ENCODE measurements at places on chromosomes 12 and 14.

- peak; percentile 74 for DNase-seq
These were observed at the start of gene SAV1 for GRCh38 chr14:50667996-50668825. TSS of gene SAV1 (minus strand) at chr14:50668306. CDS start at chr14:50667967, 339 bp downstream.

- DNase-seq: no peak
These were observed 149.3 kb downstream of the DPF3 start for GRCh38 chr14:72744416-72745120.

DNA sequence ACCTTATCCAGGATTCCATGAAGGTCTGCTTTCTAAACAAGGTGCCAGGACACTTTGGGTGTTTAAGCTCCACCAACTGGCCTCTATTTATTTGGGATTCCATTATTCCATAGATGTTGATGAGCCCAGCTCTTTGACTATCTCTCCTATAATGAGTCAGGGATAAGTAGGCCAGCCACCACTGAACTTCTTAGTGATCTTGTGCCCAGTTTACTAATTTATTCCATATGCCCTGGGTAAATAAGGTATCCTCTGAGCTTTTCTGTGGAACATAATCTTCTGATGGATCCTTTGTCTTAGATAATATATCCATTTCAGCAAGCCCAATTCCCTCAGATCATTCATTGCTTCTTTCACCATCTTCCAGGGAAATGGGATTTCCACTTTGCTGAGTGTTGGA, 535.0 kb downstream of the FOXG1 start:
- no peak for DNase-seq

DNA sequence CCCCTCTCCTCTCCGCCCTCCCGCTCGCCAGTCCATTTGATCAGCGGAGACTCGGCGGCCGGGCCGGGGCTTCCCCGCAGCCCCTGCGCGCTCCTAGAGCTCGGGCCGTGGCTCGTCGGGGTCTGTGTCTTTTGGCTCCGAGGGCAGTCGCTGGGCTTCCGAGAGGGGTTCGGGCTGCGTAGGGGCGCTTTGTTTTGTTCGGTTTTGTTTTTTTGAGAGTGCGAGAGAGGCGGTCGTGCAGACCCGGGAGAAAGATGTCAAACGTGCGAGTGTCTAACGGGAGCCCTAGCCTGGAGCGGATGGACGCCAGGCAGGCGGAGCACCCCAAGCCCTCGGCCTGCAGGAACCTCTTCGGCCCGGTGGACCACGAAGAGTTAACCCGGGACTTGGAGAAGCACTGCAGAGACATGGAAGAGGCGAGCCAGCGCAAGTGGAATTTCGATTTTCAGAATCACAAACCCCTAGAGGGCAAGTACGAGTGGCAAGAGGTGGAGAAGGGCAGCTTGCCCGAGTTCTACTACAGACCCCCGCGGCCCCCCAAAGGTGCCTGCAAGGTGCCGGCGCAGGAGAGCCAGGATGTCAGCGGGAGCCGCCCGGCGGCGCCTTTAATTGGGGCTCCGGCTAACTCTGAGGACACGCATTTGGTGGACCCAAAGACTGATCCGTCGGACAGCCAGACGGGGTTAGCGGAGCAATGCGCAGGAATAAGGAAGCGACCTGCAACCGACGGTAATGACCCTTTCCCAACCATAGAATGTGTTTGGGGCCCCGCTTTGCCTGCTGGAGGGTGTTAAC, 615 bp downstream of the CDKN1B start:
- DNase-seq: no peak

DNA sequence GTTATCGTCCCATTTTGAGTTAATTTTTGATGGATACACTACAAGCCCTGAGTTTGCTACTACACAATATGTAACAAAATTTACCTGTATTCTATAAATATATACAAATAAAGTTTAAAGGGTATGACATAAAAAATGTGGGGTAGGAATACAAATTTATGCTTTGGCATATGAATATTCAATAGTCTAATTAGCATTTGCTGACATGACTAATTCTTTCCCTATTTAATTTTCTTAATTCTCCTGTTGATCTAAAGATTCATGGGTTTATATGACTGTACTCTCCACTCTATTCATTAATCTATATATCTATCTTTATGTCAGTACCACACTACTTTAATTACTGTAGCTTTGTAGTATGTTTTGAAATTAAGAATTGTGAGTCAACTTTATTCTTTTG, 1840.7 kb upstream of the FLRT2 start:
- DNase-seq: no peak

DNA sequence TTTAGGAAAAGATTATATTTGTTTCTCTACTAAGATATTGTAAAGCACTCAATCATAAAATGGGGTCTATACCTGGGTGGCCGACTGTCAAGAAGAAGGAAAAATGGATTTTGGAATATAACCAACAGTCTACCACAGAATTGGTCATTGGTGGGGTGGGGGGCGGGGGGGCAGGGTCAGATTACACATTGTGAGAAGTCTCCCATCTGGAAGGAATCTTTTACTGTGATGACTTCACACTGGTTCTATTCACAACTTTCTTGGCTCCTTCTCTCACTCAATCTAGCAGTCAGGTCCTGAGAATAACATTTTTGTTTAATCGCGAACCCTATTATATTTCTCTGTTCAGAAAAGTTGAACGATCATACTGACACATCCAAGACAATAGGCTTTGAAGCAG, 8.7 kb upstream of the CLEC4E start:
- no peak for DNase-seq

- DNase-seq: no peak
These were observed 1004.2 kb downstream of the TMEM121 start for GRCh38 chr14:106530423-106531107.

DNA sequence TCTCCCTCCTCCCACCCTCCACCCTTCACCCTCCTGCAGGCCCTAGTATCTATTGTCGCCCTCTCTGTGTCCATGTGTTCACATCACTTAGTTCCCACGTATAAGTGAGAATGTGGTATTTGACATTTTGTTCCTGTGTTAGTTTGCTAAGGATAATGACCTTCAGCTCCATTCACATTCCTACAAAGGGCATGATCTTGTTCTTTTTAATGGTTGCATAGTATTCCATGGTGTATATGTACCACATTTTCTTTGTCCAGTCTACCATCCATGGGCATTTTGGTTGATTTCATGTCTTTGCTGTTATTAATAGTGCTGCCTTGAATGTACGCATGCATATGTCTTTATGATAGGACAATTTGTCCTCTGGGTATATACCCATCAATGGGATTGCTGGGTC, 29.6 kb downstream of the C12orf71 start:
- no peak for DNase-seq

DNA sequence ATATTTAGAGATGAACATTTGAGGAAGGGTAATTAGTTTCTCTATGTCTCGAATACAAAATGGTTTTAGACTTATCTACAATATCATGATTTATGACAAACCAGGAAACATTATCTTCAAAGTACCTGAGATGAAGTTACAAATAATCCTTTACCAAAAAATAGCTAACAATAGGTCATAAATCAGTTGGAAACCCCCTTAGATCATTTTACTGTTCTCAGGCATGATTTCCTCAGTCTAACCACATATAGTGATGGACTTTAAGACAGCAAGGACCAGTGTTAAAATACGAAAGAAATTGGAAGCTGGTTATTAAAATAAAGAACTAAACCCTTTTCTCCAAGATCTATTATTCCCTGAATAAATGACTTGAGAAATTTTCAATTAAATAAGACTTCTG, 235.4 kb downstream of the RASSF9 start:
- no peak for DNase-seq

GRCh38 chr14:62528296-62528695, 517.0 kb downstream of the KCNH5 start:
- no peak for DNase-seq

- peak; percentile 50 for DNase-seq
These were observed 48.0 kb downstream of the SLC17A8 start for GRCh38 chr12:100404769-100405407.

DNA sequence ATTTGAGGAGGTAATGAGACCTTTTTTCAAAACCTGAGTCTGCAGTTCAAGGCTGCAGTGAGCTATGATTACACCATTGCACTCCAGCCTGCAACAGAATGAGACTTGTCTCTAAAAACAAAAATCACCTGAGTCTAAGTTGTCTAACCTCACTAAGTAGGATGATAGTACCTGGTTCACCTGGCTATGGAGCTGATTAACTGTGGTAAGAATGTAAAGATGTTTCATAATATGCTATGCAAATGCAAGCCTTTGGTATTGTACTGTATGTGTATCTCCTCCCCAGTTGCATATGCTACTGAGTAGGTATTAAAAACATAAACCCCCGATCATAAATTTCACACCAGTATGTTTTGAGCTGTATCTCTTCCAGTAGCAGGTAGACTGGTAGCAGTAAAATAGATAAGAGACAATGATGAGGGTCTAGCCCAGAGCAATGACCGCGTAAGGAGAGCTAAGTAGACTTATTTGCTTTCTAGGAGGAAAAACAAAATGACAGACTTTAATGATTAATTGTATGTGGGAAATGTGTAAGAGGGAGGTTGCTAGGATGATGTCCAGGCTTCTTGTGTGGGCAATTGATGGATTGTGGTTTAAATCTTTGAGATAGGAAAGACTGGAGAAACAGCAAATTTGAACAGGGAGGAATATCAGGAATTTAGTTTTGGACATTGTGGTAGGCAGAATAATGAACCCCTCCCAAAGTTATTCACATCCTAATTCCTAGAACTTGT, 41.6 kb upstream of the EGLN3 start:
- no peak for DNase-seq

DNA sequence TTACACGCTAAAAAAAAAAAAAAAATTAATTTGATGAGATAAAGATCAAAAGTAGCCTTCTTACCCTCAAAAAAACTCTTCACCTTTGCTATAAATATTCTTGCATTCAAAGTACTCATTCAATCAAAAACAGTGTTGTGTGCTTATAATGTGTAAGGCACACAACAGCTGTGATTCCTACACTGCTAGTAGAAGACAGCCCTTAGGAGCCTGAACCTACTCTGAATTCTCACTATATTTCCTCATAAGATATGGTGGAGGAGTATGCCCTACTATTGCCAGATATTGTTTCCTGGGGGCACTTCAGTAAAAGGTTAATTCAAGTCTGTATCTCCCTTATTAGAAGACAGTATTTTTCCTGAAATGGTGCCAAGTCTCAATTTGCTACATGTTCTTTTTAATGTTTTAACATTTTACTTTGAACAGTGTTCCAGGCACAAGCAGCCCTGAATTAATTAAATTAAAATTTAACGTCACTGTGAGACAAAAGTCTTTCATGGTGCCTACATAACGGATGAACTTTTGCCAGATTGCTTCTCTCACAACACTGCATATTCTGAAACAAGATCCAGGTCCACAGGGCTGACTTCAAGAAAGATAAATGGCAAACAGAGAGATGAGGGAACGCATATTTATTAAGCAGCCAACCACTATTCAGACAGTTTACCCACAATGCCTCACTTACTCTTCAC, 19.3 kb downstream of the PPP2R5E start:
- DNase-seq: no peak

- DNase-seq: no peak
These were observed 68.0 kb downstream of the PTPRR start for GRCh38 chr12:70852416-70853150.

DNA sequence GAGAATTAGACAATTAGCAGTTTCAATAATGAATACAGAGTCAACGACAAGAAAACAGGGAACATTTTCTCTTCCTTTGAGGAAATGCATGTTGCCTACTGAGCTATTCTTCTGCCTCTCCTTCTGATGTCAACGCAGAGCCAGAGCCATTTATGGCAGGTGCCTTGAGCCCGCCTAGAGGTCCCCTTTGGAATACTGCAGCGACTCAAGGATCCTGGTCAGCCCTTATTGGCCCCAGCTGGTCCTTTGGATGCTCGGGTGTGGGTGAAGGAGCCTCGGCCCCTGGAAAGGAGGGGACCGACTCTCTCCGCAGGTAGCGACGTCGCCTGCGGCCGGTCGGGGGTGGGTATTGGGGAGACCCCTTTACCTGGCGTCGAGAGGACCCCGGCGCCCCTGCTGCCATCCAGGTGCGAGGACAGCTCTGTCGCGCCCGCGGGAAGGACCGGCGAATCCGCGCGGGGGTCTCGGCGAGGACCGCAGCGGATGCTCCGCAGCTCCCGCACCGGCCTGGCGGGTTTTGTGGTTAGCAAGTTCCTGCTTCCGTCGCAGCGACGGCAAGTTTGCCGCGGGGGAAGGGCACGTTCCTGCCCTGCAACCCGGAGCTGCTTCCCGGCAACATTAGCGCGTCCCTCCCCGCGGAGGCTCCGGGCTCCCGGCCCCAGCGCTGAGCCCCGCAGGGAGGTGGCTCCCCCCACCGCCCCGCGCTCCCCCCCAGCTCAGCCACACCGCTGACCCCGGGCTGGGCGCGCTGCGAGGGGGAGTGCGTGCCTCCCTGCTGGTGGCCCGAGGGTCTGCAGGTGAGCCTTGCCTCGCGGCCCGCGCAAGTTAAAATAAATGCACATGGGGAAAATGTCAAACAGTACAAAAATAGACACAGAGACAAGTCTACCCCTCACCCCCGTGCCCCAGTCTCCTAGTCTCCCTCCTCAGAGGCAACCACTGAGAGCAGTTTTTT, at the start of gene MANSC1:
MANSC1 (minus strand) TSS at position 532 of the 955 bp plus-strand sequence. CDS start 6,928 bp downstream, outside the sequence.
- no peak for DNase-seq

- DNase-seq: no peak
These were observed 37.1 kb downstream of the KIAA0586 start for GRCh38 chr14:58464652-58465051.

DNA sequence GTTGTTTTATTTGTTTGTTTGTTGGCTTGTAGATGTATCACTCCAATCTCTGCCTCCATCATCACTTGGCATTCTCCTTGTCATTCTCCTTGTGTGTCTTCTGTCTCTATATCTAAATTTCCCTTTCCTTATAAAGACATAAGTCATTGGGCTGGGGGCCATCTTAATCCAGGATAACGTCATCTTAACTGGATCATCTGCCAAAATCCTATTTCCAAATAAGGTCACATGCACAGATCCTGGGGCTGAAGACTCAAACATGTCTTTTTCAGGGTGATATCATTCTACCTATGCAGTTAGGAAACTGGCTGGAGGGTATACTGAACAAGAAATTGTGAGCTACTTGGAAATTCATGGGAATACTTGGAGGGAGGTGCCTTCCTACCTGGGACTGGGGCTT, 8.7 kb upstream of the CCDC60 start:
- DNase-seq: no peak

- no peak for DNase-seq
These were observed 24.6 kb downstream of the TMED10 start for GRCh38 chr14:75151851-75152250.

GRCh38 chr12:121391619-121392324, 8.1 kb upstream of the RNF34 start:
- no peak for DNase-seq

GRCh38 chr14:37060496-37061260, 111.7 kb downstream of the SLC25A21 start:
- DNase-seq: peak; percentile 61

DNA sequence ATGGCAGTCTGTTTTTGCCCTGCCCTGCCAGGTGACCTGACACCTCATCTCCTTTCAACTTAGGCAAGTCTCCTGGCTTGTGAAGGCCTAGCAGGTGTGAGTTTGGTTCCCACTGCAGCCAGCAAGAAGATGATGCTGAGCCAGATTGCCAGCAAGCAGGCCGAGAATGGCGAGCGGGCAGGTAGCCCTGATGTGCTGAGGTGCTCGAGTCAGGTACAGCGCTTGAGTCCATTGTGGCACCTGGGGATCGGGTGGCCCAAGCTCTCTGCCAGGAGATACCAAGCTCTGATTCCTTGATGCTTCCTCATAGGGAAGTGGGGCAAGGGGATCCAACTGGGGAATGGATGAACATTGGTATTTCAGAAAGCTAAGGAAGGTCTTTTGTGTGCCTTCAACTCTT, 4.1 kb upstream of the CSAD start:
- no peak for DNase-seq

GRCh38 chr12:123633379-123634141, at the start of the genes EIF2B1 and GTF2H3:
TSS of gene EIF2B1 (minus strand) at chr12:123633686. CDS start at chr12:123633557, 129 bp downstream.
TSS of gene GTF2H3 (plus strand) at chr12:123633829. CDS start at chr12:123633860, 31 bp downstream.
- peak; percentile 95 for DNase-seq

Measured in SHP77 treated with DMSO at 0.1 percent for 48 hours (cell line).